Dermis microvascular lymphatic vessel endothelial cell (primary cell): ENCODE measurements at places on chromosomes 5 and 9.
A peak's percentile ranks its signal among the peaks of the same experiment; 100 is the strongest.

GRCh38 chr5:77563475-77563874 is 71.4 kb upstream of the WDR41 start:
- DNase-seq, result no peak

DNA sequence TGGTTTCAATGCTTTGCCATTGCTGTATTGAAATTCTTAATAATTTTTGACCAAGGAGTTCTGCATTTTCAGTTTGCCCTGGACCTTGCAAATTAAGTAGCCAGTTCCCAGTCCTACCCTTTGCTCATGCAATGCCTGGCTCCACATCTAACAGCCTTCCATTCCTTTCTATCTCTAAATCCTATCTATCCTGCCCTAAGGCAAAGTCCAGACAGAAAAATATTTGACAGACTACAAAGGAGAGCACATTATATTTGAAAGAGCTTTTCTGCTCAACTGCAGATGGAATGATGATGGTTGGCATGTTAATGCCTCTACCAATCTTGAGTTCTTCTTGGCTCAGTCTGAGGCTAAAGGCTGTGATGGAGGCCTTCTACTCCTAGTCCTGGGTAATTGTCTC is 15.5 kb downstream of the SLC22A4 start:
- DNase-seq, result no peak

DNA sequence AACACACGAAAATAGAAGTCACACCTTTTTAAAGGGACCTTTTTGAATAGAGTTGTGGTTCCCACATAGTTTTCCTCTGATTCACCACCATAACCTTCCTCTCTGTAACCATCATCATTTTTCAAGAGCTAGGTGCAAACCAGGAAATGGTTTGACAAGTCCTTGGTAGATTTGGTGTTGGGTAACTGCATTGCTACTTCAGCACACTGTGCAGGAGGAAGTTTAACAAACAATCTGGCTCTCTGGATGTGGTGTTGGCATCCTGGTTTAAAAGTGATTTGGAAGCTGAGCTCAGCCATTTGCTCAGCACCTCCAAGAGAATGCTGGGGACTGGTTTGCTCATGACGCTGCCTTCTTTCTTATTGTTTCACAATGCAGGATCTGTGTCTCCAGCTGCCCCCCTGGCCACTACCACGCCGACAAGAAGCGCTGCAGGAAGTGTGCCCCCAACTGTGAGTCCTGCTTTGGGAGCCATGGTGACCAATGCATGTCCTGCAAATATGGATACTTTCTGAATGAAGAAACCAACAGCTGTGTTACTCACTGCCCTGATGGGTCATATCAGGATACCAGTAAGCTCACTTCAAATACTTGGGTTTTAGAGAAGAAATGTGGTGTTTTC is 213.1 kb downstream of the RFK start:
- peak; percentile 1 for DNase-seq

DNA sequence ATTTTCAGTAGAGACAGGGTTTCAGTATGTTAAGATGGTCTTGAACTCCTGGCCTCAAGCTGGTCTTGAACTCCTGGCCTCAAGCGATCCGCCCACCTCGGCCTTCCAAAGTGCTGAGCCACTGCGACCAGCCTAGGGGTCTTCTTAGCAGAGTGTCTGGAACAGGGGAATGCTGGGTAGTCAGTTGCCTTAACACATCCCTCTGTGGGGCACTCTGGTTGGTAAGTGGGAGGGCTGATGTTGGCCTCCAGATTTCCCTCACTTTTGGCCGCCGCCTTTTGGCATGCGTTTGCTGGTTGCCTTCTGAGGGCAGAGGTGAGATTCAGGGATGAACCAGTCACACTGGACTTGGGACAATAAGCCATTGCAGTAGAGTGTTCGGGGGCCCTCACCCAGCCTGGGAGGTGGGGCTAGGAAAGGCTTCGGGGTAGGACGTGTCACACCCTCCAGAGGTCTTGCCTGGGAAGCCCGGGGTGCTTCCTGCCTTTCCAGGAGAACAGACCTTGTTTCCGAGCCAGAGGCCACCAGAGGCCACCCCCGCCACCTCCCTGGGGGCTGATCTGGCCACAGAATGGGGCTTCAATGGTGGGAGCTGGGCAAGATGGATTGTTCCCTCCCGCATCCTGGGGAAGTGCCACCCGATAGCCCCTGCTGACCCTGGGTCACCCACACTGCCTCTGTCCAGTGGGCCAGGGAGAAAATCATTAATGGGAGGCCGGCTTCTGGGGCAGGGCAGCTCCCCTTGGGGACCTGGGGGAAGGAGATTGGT is 13.3 kb downstream of the FGF18 start:
- DNase-seq, result no peak

DNA sequence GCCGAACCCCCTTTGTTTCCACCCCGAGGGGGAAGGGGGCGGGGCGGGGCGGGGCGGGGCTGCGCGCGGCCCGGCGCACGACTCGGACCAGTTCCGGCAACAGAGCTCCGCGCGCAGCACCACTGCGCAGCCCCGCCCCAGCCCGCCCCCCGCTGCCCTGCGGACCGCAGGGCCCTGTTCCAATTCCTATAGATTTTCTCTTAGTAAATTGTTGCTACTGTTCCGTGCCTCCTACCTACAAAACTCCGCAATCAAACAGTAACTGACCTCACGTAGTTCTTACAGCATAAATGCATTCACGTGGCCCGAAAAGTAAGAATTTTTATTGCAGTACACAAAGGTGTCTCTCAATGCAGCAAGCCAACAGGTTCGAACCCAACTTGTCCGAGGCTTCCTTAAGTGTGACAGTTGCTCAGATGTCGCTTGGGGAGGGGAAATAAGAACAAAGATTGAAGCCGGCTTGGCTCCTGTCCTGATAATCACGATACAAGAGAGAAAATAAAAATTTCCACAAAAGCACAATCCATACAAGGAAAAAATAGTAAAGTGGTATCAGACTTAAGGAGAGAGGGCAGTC is 1.2 kb upstream of the RNF38 start:
- DNase-seq, result peak; percentile 82
